ENCODE measurements at places on chromosomes 13 and 19.

- no peak for DNase-seq
Observed at GRCh38 chr19:7137120-7137519, 67.6 kb downstream of the ZNF557 start.

GRCh38 chr13:75691183-75691582, 55.1 kb downstream of the LMO7 start:
- DNase-seq = no peak

DNA sequence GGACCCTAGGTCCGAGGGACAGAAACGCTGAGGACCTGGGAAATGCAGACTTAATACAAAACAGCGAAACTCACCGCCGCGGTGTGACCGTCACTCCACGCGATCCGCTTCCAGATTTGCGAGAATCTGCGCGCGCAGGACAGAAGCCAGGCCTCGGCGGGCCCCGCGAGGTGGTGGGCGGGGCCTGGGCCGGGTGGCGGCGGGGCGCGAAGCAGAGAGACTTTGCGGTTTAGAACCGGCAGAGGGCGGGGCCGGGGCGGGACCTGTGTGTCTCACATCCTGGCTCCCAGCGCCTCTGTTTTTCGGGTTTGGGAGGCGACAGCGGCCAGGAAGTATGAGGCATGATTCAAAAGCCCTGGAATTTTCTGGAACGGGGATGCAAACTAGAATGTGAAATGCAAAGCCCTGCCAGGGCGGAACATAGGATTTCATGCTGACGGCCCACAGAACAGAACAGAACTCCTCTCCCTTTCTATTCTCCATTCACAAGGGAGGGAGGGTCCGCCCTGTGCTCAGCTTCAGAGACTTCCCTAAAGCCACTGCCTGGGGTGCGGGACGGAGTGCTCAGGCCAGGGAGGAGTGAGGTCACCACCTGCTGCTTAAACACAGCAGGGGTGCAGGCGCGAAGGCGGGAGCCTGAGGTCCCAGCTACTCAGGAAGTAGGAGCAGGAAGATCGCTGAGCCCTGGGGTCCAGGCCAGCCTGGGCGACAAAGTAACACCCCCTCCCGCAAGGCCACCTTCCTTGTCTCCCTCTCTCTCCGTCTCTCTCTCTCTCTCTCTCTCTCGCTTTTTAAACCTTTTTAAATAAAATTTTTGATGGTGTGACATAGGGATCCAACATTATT, 44.3 kb downstream of the ZNF611 start:
- peak; percentile 84 for DNase-seq

GRCh38 chr19:10256970-10257615, 5.1 kb downstream of the MRPL4 start:
- no peak for DNase-seq

GRCh38 chr13:33285420-33286124, at the start of gene STARD13:
Gene STARD13, minus strand, starts transcription at chr13:33285755. Its CDS starts 117 bp downstream, at chr13:33285638.
- no peak for DNase-seq

GRCh38 chr13:98810746-98811145, 58.3 kb upstream of the SLC15A1 start:
- DNase-seq = no peak

- DNase-seq = no peak
Observed at GRCh38 chr13:36683701-36684100, 9.9 kb downstream of the SERTM1 start.

DNA sequence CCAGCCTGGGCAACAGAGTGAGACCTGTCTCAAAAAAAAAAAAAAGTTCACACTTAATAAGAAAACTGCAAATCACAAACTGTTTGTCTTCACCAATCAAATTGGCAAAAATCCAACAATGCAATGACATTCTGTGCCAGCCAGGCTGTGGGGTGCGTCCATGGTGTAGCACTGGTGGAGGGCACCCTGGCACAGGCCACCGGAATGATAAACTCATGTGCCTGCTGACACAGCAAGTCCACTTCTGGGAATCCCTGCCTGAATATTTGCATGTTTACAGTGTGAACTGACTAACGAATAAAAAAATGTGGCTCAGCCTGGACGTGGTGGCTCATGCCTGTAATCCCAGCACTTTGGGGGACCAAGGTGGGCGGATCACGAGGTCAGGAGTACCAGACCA, 1.6 kb upstream of the LRRC25 start:
- DNase-seq = no peak

DNA sequence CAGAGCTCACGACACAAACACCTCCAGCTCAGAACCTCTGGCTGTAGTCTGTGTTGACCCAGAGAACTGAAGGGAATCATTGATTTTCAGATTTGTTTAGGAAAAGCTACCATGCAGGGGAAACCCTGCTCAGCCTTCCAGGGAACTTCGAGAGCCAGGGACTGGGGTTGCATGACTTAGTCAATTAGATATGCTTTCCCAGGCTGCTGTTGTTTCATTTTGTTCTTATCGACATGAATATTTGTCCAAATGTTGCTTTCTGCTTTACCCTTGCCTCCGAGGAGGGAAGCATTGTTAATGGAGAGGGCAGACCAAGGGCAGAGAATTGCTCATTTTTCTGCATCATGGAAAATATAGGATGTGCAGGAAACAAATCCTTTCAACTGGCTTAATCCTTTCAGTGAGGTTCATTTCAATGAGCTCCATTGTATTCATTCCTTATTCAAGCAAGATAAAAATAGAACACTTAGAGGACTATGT, 82.5 kb downstream of the KLF5 start:
- no peak for DNase-seq

DNA sequence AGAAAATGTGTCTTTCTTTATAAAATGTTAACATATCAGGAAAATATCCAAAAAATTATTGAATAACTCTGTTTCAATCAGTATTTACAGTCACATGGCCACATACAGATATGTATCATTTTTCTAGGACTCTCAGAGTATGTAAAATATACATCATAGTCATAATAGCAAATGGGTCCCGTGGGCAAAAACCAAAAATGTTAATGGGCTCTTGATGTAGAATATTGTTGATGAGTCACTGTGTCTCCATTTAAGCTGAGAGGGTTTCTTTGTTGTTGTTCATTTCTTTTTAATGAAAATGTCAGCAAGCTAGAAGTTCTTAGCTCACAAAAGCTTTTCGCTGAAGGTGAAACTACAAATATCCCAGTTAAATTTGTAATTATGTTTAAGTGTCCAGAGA, 1713.1 kb upstream of the PCDH20 start:
- no peak for DNase-seq

- DNase-seq = no peak
Observed at GRCh38 chr13:24355103-24355502, 45.7 kb downstream of the C1QTNF9 start.

DNA sequence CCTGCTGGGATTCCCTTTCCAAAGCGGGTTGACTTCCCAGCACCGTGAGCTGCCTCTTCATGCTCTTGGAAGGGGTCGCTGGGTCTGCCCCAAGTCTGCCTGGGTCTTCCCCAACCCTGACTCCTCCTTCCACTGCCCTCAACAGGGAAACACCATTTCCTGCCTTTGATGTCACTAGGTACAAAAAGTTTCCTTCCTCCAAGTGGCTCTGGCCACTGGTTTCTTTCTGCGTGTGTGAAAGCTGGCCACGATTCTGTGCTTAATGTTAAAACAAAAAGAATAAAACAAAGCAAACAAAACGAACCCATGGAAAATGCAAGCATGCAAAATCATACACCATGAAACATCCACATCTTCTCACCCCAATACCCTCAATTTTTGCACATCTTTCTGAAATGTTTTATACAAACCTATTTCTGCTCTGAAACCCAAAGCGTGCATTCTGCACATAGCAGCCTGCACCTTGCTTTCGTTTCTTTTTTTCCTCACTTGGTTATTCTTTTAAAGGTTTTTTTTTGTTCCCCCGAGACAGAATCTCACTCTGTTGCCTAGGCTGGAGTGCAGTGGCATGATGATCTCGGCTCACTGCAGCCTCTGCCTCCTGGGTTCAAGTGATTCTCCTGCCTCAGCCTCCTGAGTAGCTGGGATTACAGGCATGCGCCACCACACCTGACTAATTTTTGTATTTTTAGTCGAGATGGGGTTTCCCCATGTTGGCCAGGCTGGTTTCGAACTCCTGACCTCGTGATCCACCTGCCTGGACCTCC, 12.5 kb upstream of the TNFSF9 start:
- DNase-seq = no peak

DNA sequence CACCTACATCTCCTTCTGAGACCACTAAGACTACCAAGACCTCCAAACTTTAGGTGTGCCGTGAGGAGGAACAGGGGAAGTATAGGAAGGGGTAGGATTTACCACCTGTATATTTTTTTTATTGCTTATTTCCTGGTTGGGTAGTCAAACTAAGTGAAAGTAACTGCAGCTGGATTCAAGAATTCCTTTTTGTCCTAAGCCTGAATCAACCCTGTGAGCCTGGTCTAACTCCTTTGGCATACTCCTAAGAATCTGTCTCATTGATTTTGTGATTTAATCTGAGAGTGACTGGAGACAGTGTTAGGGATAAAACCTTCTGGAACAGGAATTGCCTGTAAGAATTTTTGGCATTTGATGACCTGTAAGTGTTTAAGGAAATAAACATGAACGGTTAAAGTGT, 523.5 kb upstream of the MIR17HG start:
- no peak for DNase-seq
